CD8-positive, alpha-beta memory T cell (primary cell): ENCODE measurements at places on chromosomes 1 and 21.

- no peak overlapping the region for H3K27ac ChIP-seq
- H3K27me3 ChIP-seq: no peaks in the 10 kb centered on the region
- DNase-seq: no peak
- no peak overlapping the region for H3K4me3 ChIP-seq
- no peaks in the 10 kb centered on the region for H3K36me3 ChIP-seq
Measured at GRCh38 chr1:164498792-164499191, 60.2 kb upstream of the PBX1 start.

DNA sequence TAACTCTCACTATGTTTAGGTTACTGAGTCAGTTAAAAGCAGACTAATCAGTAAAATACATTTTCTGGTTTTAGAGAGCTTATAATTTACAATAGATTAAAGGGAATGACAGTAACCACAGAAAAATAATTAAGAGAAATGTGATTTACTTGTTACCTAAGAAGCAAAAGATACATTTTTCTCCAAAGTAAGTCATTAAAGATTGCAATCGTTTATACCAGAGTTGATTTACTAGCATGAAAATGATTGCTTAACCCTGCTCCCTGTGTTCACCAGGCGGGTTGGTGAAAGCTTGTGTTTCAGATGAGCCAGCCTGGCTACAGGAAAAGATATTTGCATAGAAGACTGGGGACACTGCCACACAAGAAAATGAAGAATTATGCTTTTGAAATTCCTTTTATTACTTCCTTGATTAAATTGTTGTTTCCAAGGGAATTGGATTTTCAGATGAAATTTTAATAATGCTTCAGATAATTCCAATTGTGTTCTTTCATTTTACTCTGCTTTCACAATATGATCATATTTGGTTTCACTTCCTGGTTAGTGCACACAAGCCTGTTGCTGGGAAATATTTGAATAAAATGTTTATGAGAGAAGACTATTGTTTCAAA lies 27.9 kb downstream of the LRRC8B start:
- no peak for DNase-seq
- H3K4me3 ChIP-seq: no peak overlapping the region
- no peak overlapping the region for H3K27ac ChIP-seq
- no peaks in the 10 kb centered on the region for H3K36me3 ChIP-seq
- peaks cover 10% of the 10 kb centered on the region for H3K4me1 ChIP-seq

DNA sequence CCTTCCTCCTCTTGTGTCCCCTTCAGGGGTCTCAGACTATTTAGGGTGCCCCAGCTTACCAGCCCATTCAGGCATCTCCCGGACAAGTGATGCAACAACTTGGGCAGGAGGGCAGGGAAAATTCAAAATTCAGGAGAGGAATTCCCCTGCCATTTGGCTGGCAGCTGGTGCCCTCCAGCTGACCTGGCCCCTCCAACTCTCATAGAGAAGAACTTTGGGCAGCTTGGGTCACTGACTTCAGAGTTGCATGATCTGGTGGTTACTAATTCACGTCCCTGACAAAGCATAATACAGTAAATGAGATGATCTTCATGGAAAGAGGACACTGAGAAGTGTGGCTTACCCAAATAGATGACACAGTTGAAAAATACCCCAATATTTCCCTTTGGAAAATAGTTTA lies at the start of gene FCAMR:
Gene FCAMR (minus strand): TSS at position 15 of the 400 bp plus-strand sequence. CDS start 335 bp downstream, outside the sequence.
- H3K27me3 ChIP-seq: no peaks in the 10 kb centered on the region
- H3K27ac ChIP-seq: no peak within 1 kb of the TSS
- no peaks in the 10 kb centered on the region for H3K36me3 ChIP-seq
- H3K4me1 ChIP-seq: peaks cover 12% of the 10 kb centered on the region

DNA sequence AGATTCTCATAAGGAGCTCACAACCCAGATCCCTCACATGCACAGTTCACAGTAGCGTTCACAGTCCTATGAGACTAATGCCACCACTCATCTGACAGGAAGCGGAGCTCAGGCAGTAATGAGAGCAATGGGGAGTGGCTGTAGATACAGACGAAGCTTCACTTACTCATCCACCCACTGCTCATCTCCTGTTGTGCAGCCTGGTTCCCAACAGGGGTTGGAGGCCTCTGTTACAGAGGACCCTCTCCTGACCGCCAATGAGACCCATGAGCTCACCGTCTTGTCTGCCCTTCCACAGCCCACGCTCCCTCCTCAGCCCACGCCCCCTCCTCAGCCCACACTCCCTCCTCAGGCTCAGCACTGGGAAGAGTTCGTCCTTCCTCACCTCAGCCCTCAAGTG lies 39.6 kb downstream of the RSPH1 start:
- peaks cover 35% of the 10 kb centered on the region for H3K4me1 ChIP-seq
- H3K4me3 ChIP-seq: peak overlapping the region; percentile 14
- no peak for DNase-seq
- no peaks in the 10 kb centered on the region for H3K27me3 ChIP-seq

GRCh38 chr1:59375321-59376220 lies 78.7 kb downstream of the FGGY start:
- H3K27me3 ChIP-seq: no peaks in the 10 kb centered on the region
- no peaks in the 10 kb centered on the region for H3K4me1 ChIP-seq
- DNase-seq: no peak
- no peak overlapping the region for H3K4me3 ChIP-seq

DNA sequence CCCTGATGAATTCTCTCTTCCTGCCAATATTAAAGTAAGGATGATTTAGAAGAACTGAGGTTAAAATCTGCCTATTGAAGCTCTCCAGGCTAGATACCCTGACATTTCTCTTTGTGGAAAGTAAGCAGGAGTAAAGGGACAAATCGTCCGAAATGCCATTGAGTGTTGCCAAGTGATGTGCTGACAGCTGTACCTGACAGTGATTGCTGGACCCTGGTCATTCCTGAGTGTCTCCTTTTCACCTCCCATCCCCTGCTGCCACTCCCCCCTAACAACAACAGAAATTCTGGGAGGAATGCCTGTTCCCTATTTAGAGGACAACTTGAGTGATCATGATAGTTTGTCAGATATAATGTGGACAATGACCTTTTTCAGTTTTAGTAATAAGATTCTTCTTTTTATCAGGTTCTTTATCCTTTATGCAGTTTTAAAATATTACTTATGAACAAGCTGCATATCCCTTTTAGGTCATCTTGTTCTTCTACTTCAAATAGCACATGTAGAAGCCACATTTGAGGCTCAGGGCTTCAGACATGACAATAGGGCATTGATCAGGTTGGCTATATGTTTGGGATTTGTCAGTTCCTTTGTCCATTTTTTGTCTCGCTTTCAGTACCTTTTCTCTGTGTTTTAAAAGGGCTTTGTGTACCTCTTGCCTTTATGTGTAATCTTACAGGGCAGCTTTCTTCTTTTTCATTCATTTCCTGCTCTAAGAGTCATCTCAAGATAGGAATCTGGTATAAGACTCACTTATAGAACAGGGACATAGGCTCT lies 56.0 kb downstream of the ITSN1 start:
- no peaks in the 10 kb centered on the region for H3K36me3 ChIP-seq
- DNase-seq: no peak
- H3K4me1 ChIP-seq: no peaks in the 10 kb centered on the region
- no peak overlapping the region for H3K27ac ChIP-seq
- no peak overlapping the region for H3K4me3 ChIP-seq

- peak; percentile 27 for DNase-seq
- no peaks in the 10 kb centered on the region for H3K4me1 ChIP-seq
- H3K36me3 ChIP-seq: no peaks in the 10 kb centered on the region
- H3K27ac ChIP-seq: no peak overlapping the region
Measured at GRCh38 chr21:46065215-46065913, 32.5 kb upstream of the COL6A2 start.

DNA sequence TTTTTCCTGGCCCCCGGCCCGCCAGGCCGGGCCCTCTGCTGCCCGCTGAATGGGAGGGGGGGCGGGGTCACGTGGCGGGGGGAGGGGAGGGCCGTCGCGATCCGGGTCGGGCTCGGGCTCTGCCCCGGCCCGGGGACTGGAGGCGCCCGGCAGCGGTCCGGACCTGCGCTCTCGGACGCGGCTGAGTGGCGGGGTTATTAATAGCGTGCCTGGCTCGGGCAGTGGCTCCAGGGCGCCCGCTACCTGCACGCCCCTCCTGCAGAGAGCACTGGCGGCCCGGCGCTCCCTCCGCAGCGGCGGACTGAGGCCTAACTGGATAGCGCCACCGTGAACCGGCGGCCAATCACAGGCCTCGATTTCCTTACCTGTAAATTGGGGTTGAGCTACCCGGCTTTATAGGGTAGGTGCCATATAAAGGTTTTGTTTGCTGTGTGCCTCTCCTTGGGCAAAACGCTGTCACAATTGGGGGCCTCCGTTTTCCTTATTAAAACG lies 28.1 kb downstream of the AHDC1 start:
- H3K4me3 ChIP-seq: no peak overlapping the region
- DNase-seq: no peak
- H3K27ac ChIP-seq: no peak overlapping the region
- no peaks in the 10 kb centered on the region for H3K36me3 ChIP-seq

- H3K27ac ChIP-seq: no peak overlapping the region
- DNase-seq: no peak
- H3K27me3 ChIP-seq: no peaks in the 10 kb centered on the region
- H3K4me1 ChIP-seq: no peaks in the 10 kb centered on the region
Measured at GRCh38 chr1:112527266-112528010, 18.7 kb downstream of the WNT2B start.

- H3K4me1 ChIP-seq: peaks cover 4% of the 10 kb centered on the region
- no peaks in the 10 kb centered on the region for H3K36me3 ChIP-seq
- no peak for DNase-seq
- no peak overlapping the region for H3K27ac ChIP-seq
- no peaks in the 10 kb centered on the region for H3K27me3 ChIP-seq
Measured at GRCh38 chr1:198234520-198235251, 77.9 kb downstream of the NEK7 start.

DNA sequence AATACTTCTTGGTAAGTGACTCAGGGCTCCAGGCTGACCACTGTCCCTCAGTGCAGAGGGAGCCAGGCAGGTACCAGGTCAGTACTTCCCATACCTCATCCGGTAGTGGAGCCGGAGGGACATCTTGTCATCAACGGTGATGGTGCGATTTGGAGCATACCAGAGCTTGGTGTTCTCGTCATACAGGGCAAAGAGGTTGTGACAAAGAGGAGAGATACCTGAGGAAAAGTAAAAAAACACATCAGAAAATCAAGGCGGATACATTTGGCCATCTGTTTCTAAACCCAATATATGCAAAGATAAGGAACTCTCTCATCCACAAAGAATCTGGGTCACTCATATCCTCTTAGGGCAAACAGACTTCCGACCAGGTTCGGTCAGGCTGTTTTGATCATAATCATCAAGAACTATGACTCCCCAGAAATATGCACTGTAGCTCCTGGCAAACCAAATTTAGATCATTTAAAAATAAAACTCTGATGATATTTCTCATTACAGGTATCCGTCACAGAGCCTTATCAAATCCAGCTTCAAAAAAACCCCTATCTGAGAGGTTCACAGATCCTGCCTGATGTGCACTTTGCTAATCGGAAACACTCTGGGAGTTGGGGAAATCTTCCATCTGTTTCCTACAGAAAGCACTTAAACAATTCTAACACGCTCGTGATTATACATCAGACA lies 87.3 kb downstream of the JAK1 start:
- no peak for DNase-seq
- no peak overlapping the region for H3K4me3 ChIP-seq
- H3K27ac ChIP-seq: no peak overlapping the region
- peaks cover 18% of the 10 kb centered on the region for H3K36me3 ChIP-seq
- H3K4me1 ChIP-seq: peaks cover 72% of the 10 kb centered on the region

DNA sequence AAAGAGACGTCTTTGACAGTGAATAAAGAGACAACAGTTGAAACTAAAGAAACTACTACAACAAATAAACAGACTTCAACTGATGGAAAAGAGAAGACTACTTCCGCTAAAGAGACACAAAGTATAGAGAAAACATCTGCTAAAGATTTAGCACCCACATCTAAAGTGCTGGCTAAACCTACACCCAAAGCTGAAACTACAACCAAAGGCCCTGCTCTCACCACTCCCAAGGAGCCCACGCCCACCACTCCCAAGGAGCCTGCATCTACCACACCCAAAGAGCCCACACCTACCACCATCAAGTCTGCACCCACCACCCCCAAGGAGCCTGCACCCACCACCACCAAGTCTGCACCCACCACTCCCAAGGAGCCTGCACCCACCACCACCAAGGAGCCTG lies 68.5 kb downstream of the TPR start:
- no peak overlapping the region for H3K27ac ChIP-seq
- no peak overlapping the region for H3K4me3 ChIP-seq
- no peaks in the 10 kb centered on the region for H3K27me3 ChIP-seq
- DNase-seq: no peak
- H3K4me1 ChIP-seq: peaks cover 72% of the 10 kb centered on the region

DNA sequence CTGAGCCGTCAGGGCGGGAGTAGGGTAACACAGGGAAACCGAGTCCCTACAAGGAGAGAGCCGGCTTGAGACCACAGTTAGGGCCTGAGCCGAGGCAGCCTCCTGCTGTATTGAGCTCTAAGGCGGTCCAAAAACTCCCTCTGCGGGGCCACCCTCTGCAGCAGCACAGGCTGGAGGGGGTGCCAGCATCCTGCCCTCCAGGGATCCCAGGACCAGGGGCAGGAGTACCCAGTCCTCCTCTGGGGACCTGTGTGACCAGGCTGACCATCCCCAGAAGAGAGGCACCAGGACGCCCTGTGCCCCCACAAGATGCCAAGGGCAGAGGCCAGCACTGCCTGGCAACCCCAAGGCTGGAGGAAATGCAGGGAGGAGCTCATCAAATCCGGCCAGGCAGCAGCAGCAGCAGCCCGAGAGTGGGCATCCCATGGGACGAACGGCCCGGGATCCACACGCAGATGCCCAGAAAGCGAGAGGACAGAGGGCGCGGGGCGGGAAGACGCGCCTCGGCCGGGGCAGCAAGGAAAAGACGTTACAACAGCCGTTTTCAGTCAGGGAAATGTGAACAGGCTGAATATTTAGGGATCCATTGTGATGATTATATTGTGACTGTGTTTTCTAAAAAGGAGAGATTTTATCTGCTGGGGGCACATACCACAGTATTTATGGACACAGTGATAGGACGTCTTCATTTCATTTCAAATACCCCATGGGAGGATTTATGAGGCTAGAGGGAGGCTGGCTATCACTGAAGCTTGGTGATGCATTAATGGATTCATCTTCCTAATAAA lies 57.1 kb upstream of the COL18A1 start:
- H3K27me3 ChIP-seq: no peaks in the 10 kb centered on the region
- no peak overlapping the region for H3K27ac ChIP-seq
- no peaks in the 10 kb centered on the region for H3K4me1 ChIP-seq
- H3K4me3 ChIP-seq: no peak overlapping the region
- no peaks in the 10 kb centered on the region for H3K36me3 ChIP-seq
- no peak for DNase-seq

DNA sequence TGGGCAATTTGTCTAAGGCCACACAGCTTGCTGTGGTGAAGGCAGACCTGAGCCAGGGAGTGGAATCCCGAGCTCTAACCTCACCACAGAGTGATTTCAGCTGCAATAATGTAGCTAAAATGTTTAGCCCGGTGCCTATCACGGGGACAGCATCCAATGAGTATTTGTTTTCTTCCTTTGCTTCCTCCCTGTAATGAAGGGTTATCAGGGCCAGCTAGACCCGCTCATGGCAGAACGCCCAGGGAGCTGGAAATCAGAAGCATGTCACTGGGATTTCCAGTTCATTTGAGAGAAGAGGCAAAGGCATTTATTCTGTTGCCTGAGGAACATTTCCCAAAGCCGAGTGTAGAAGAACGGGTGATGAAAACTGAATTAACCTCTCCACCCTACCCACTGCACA lies 183.1 kb downstream of the ZSCAN20 start:
- H3K27me3 ChIP-seq: no peaks in the 10 kb centered on the region
- DNase-seq: no peak
- no peaks in the 10 kb centered on the region for H3K36me3 ChIP-seq
